ENCODE measurements at places on chromosomes 16 and 17.

DNA sequence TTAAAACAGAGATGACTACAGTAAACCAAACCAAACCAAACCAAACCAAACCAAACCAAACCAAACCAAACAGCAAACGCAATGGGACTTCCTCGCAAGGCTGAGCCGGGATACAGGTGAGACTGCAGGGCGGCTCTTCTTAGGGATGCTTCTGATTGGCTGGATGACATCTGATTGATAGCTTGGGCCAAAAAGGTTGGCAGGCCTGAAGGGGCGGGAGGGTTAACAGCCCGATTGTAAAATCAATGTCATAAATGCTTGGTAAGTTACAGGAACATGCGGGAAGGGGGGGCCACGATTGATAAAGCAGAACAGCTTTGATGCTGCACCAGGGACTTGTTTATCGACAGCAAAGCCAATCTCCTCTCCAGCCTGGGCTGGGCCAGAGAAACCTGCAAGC lies 86.1 kb downstream of the ZFHX3 start:
- DNase-seq: no peak

- DNase-seq: no peak
These were observed 9.7 kb downstream of the INPP5K start for GRCh38 chr17:1506649-1507267.

- no peak for DNase-seq
These were observed 42.3 kb downstream of the ABR start for GRCh38 chr17:1137465-1137894.

GRCh38 chr16:65908568-65908967 lies 457.9 kb upstream of the CDH5 start:
- no peak for DNase-seq

- DNase-seq: no peak
These were observed 16.7 kb upstream of the ALKBH5 start for GRCh38 chr17:18166894-18167293.

All from GM03348 (cell line).